ENCODE measurements at places on chromosomes 4 and X.

DNA sequence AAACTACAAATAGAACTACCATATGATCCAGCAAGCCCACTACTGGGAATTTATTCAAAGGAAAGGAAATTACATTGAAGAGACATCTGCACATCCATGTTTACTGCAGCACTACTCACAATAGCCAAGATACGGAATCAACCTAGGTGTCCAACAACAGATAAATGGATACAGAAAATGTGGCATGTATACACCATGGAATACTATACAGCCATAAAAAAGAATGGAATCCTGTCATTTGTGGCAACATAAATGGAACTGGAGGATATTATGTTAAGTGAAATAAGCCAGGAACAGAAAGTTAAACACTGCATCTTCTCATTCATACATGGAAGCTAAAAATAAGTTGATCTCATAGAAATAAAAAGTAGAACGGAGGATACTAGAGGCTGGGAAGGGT, 58.1 kb downstream of the RPS3A start:
- no peak for DNase-seq

DNA sequence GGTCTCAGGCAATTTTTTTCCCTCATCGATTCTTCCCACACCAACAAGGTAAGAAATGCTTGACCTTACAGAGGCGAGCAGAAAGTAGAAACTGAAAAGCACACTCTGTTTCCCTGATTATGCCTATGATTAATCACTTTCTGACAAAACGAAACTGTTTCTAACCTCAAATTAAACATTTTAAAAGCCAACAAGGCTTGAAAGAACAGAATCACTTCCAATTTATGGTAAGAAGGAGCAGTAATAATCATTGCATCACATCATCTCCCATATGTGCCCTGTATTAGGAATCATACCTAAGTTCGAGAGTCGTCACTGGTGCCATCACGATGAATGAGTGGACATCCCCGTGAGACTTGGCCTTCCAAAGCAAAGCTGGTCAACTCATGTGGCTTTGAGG, 12.5 kb upstream of the CXCL13 start:
- no peak for DNase-seq

DNA sequence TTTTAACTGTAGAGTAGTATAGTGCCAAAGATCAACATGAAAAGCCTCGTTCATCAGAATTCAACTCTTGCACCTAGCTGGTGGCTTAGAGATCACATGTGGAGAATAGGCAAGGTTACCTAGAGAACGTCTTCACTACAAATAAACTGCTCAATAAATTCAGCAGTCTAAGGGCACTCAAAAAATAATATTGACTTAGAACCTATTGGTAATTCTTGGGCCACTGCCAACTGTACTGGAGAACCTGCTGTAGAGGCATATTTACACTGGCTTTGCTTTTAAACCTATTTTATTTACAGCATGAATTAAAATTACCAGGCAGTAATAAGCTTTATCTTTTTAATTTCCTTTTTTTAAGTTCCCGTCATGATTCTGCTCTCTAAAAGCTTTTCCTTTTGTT, 343.7 kb downstream of the PDHA2 start:
- DNase-seq = no peak

GRCh38 chrX:65136424-65136823, 160.2 kb upstream of the ZC4H2 start:
- DNase-seq = peak; percentile 17

- no peak for DNase-seq
Measured at GRCh38 chrX:100721328-100721727, 10.6 kb downstream of the SYTL4 start.

- DNase-seq = no peak
Measured at GRCh38 chr4:95949808-95950207, 109.9 kb downstream of the PDHA2 start.
